ENCODE measurements at places on chromosomes 13 and 19. TPM values are rescaled to one million over a fixed set of nuclear protein-coding genes. Genes with fewer than 3 reads are reported as not detected.

DNA sequence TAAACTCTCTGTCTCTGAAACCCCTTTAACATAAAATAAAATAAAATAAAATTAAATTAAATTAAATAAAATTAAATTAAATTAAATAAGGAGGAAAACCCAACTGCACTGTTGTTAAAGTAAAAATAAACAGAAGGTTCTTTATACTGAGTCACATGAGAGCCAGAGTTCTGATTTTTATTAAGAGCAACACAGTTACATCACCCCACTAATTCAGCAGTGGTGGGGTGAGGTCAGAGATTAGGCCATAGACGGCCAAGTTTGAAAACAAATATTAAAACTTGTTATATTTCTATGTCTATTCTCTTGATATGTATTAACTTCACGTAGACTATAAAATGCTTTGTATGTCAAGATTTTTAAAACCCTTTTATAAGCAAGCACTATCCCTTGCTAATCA, 59.5 kb downstream of the MYCBP2 start:
- H3K27me3 ChIP-seq, result no peaks in the 10 kb centered on the region
- peaks cover 7% of the 10 kb centered on the region for H3K36me3 ChIP-seq
- H3K4me3 ChIP-seq, result no peak overlapping the region
- H3K27ac ChIP-seq, result no peak overlapping the region
- DNase-seq, result no peak
- H3K4me1 ChIP-seq, result no peaks in the 10 kb centered on the region

Gene HTR2A
- total RNA-seq, result not detected

Gene CNMD
- total RNA-seq, result 1.1 TPM

GRCh38 chr19:41699968-41700323, 8.5 kb upstream of the CEACAM5 start:
- no peak overlapping the region for H3K4me3 ChIP-seq
- no peak overlapping the region for H3K27ac ChIP-seq
- no peak for DNase-seq

DNA sequence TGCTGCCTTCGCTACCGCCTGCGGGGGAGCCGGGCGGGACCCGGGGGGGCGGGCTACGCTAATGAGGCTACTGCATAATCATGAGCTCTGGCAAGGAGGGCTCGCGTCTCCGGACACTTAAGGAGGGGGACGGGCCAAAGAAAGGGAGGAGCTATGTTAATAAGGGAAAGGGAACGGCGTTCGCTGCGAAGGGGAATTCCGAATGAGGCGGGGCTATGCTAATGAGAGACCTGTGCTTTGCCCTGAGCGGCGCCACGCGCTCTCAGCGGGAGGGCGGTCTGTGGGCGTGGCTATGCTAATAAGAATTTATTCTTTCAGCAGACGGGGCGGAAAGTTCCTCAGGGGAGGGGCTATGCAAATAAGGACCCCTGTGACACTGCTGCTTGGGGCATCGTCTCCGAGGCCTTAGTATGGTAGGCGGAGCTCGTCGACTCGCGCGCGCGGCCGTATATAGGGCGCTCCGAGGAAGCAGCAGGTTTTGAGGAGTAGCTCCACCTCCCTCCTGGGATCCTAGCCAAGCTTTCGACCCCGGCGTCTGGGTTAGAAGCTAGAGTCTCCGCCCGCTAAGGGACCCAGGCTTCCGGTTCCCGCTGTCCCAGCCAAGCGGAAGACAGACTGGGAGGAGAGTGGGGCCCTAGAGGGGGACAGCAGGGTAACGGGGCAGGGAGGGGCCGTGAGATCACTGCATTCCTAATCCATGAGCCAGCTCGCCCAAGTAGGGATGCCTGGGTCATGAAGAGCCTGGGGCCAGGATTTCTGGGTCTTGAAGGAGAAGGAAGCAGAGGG, at the start of gene RRAS:
Gene RRAS (minus strand): TSS at position 31 of the 786 bp plus-strand sequence. CDS start 45 bp downstream, outside the sequence.
- peaks cover 1% of the 10 kb centered on the region for H3K36me3 ChIP-seq
- H3K27me3 ChIP-seq, result peaks cover 30% of the 10 kb centered on the region
- H3K27ac ChIP-seq, result peak within 1 kb of the TSS; percentile 100
- peak; percentile 98 for DNase-seq

GRCh38 chr19:29567366-29567915, 38.6 kb upstream of the POP4 start:
- peaks cover 58% of the 10 kb centered on the region for H3K27me3 ChIP-seq
- no peak for DNase-seq
- no peaks in the 10 kb centered on the region for H3K4me1 ChIP-seq
- H3K4me3 ChIP-seq, result no peak overlapping the region
- H3K36me3 ChIP-seq, result no peaks in the 10 kb centered on the region
- no peak overlapping the region for H3K27ac ChIP-seq

GRCh38 chr19:18477042-18477779, 39.3 kb upstream of the ISYNA1 start:
- H3K4me3 ChIP-seq, result no peak overlapping the region

Gene RFPL4A
- not detected for total RNA-seq

- no peaks in the 10 kb centered on the region for H3K27me3 ChIP-seq
- no peak overlapping the region for H3K4me3 ChIP-seq
- H3K4me1 ChIP-seq, result peaks cover 2% of the 10 kb centered on the region
- no peak for DNase-seq
- H3K36me3 ChIP-seq, result no peaks in the 10 kb centered on the region
- H3K27ac ChIP-seq, result no peak overlapping the region
Observed at GRCh38 chr13:67377919-67378318, 147.8 kb upstream of the PCDH9 start.

GRCh38 chr19:18804643-18805042, 13.5 kb upstream of the COMP start:
- H3K36me3 ChIP-seq, result no peaks in the 10 kb centered on the region
- H3K4me1 ChIP-seq, result no peaks in the 10 kb centered on the region
- H3K27me3 ChIP-seq, result peaks cover 7% of the 10 kb centered on the region
- H3K4me3 ChIP-seq, result no peak overlapping the region
- H3K27ac ChIP-seq, result no peak overlapping the region
- no peak for DNase-seq

DNA sequence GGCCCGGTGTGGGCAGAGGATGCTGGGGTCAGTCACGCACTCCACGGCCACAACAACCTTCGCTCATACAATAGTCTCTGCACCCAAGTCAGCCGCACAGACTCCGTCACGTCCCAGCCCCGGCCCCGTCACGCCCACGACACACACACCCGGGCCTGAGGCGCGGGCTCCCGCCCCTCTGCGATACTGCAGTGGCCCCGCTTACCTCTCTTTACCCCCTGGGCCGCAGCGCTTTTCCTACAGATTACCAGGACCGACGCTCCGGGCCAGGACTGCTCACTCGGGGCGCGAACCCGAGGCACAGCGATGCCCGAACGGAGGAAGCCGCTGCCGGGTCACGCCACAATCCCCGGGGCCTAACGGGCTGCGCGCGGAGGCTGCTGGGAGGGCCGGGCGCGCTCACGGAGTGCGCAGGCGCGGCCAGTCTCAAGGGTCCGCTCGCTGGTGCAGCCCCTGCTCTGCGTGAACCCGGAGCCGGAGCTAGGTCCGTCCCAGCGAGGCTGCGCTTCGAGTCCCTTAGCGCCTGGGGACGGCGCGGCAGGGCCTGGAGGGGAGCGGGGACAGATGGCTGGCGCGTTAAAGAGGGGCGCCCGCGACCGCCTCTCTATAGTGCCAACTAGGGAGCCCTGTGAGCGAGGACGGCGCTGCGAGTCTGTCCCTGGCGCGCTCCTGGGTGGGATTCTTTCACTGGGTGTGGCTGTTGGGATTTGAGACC, at the start of gene ZFP82:
Gene ZFP82 (minus strand): TSS at position 358 of the 715 bp plus-strand sequence. CDS start 8,855 bp downstream, outside the sequence.
- peak within 1 kb of the TSS; percentile 98 for H3K27ac ChIP-seq
- peaks cover 6% of the 10 kb centered on the region for H3K36me3 ChIP-seq
- H3K4me1 ChIP-seq, result peaks cover 13% of the 10 kb centered on the region
- peak within 1 kb of the TSS; percentile 96 for H3K4me3 ChIP-seq
- DNase-seq, result peak; percentile 84

Gene SHISA7
- 0.10 TPM for total RNA-seq

- H3K4me3 ChIP-seq, result no peak overlapping the region
- DNase-seq, result no peak
- H3K4me1 ChIP-seq, result peaks cover 7% of the 10 kb centered on the region
- H3K36me3 ChIP-seq, result peaks cover 3% of the 10 kb centered on the region
- H3K27me3 ChIP-seq, result no peaks in the 10 kb centered on the region
Observed at GRCh38 chr19:48711106-48711662, 8.3 kb downstream of the MAMSTR start.

Gene TLE6
- 21.0 TPM for total RNA-seq

DNA sequence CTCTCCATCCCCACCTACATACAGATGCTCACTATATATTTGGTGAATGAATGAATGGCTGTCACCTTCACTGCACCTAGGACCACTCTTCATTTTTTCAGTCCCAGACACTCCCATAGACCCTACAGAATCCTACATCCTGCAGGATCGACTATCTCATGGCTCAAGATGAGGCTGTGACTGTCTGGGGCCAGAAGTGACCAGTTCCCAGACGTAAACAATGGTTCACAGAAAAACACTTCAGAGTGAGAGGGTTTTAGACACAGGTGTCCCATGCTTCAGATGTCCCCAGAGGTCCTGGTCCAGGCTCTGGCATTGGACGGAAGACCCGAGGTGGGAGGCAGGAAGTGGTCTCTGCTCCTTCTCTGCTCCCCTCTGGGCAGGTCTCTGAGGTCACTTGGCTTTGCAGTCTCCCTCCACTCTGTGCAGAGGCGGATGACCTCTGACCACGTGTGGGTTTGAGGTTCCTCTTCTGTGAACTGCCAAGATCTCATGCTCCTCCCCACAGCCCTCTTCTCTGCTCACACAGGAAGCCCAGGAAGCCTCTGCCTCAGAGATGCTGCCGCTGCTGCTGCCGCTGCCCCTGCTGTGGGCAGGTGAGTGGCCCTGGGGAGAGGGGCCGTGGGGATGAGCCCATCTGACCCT, 24.9 kb downstream of the SIGLEC7 start:
- H3K4me1 ChIP-seq, result no peaks in the 10 kb centered on the region
- H3K36me3 ChIP-seq, result no peaks in the 10 kb centered on the region
- no peak overlapping the region for H3K4me3 ChIP-seq
- no peak for DNase-seq
- H3K27ac ChIP-seq, result no peak overlapping the region
- H3K27me3 ChIP-seq, result peaks cover 28% of the 10 kb centered on the region

DNA sequence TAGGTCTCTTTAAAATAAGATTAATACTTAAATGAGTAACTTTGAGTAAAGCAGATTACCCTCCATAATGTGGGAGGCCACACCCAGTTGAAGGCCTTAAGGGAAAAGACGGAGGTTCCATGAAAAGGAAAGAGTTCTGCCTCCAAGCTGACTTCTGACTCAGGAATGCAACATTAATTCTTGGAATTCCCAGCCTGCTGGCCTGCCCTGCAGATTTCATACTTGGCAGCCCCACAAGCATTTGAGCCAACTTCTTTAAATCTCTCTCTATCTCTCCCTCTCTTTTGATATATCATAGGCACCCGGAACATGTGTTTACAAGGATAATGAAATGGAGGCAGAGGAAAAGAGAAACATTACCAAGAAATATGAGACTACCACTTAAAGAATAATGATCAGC, 902.3 kb upstream of the MIR17HG start:
- no peak overlapping the region for H3K27ac ChIP-seq
- no peak for DNase-seq
- no peaks in the 10 kb centered on the region for H3K36me3 ChIP-seq
- peaks cover 3% of the 10 kb centered on the region for H3K4me1 ChIP-seq

DNA sequence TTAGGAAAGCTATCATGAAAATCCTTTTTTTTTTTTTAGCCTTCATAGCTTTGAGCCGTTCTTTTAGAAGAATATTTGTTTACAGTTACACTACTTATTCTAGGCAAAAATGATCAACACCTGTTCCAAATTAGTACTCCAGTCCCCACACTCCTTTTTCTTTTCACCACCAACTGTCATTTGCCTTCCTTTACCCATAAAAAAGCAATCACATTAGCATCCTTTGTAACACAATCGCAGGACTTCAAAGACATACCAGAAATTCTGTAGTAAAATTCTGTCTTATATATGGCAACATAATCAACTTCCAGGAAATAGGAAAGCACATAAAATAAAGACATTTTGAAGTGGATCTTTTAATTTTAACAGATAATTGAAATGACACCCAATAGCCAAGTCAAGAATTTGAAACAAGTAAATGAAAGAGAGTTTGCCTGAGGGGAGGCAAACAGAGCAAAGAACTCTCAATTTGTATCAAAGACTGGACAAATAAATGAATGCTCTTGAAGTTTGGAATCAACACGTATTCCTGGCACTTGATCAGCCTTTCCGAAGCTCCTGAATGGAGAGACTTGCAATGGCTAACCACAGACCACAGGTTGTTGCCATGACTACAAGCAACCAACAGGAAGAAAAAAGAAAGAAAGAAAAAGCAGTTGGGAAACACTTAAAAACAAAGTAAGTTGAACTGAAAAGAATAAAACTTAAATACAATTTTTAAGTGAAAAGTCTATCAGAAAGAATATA, 206.8 kb downstream of the PCDH9 start:
- H3K4me1 ChIP-seq, result no peaks in the 10 kb centered on the region
- H3K4me3 ChIP-seq, result no peak overlapping the region
- DNase-seq, result no peak

GRCh38 chr13:21833921-21834320, 163.0 kb downstream of the FGF9 start:
- DNase-seq, result no peak
- no peak overlapping the region for H3K4me3 ChIP-seq
- H3K4me1 ChIP-seq, result peaks cover 42% of the 10 kb centered on the region

- peaks cover 3% of the 10 kb centered on the region for H3K27me3 ChIP-seq
- DNase-seq, result no peak
- H3K27ac ChIP-seq, result peak overlapping the region; percentile 67
- no peak overlapping the region for H3K4me3 ChIP-seq
Observed at GRCh38 chr19:46609511-46610412, 8.6 kb downstream of the CALM3 start.

GRCh38 chr13:102680133-102680717, 14.6 kb downstream of the METTL21C start:
- DNase-seq, result no peak
- no peaks in the 10 kb centered on the region for H3K4me1 ChIP-seq
- no peaks in the 10 kb centered on the region for H3K27me3 ChIP-seq
- H3K36me3 ChIP-seq, result peaks cover 12% of the 10 kb centered on the region

DNA sequence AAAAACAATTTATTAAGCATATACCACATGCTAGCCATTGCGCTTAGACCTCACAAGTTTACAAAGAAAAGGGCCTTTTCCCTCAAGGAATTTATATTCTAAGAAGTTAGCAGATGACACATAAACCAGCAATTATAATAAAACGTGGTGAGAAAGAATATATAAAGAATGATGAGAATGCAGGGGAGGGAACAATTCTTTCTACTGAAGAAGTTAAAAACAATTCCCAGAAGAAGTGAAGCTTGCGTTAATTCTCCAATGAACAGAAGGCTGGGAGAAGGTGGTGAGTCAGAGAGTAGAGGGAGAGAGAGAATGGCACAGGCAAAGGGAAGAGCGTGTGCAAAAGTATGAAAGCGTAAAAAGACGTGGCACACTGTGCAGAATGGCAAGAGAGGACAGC, 69.5 kb upstream of the ZDHHC20 start:
- no peak overlapping the region for H3K27ac ChIP-seq
- peaks cover 23% of the 10 kb centered on the region for H3K4me1 ChIP-seq
- no peak for DNase-seq
- peaks cover 7% of the 10 kb centered on the region for H3K36me3 ChIP-seq
